ENCODE measurements at places on chromosomes 3 and 15. TPM values are rescaled to one million over a fixed set of nuclear protein-coding genes. Genes with fewer than 3 reads are reported as not detected.

PTH1R gene
- total RNA-seq: 0.72 TPM

LOXL1 gene
- 0.70 TPM for total RNA-seq

GOLGA8Q gene
- total RNA-seq: 0.11 TPM

DISP2 gene
- total RNA-seq: 1.1 TPM

P2RY14 gene
- total RNA-seq: not detected

SLC22A14 gene
- total RNA-seq: 0.05 TPM

LNP1 gene
- total RNA-seq: 0.80 TPM

RAD51 gene
- 17.9 TPM for total RNA-seq

CACNA1D gene
- 0.55 TPM for total RNA-seq

TRIM59 gene
- 8.4 TPM for total RNA-seq

IL5RA gene
- total RNA-seq: not detected

SMCO1 gene
- not detected for total RNA-seq

TM6SF1 gene
- not detected for total RNA-seq

TEX55 gene
- total RNA-seq: not detected

CHRM5 gene
- total RNA-seq: 0.06 TPM

FAM227B gene
- 1.2 TPM for total RNA-seq

CSPG5 gene
- 0.89 TPM for total RNA-seq

RHO gene
- total RNA-seq: not detected

RASL12 gene
- 0.18 TPM for total RNA-seq

SATB1 gene
- 0.14 TPM for total RNA-seq

CCDC191 gene
- 1.5 TPM for total RNA-seq

MST1R gene
- 6.1 TPM for total RNA-seq

MAPKAPK3 gene
- total RNA-seq: 26.1 TPM

GPR62 gene
- total RNA-seq: not detected

MYL3 gene
- 0.07 TPM for total RNA-seq

IQCF5 gene
- not detected for total RNA-seq

CHAC1 gene
- total RNA-seq: 5.7 TPM

SLC26A6 gene
- 13.3 TPM for total RNA-seq

Data from A549 treated with AZD2906 at 1 μM for 4 hours (cell line).